Stimulated activated CD8-positive, alpha-beta memory T cell treated with anti-CD3 and anti-CD28 coated beads, Interleukin-4, amount 100 ng/mL, for 1 hour (primary cell): ENCODE measurements at places on chromosomes 13 and 19.

DNA sequence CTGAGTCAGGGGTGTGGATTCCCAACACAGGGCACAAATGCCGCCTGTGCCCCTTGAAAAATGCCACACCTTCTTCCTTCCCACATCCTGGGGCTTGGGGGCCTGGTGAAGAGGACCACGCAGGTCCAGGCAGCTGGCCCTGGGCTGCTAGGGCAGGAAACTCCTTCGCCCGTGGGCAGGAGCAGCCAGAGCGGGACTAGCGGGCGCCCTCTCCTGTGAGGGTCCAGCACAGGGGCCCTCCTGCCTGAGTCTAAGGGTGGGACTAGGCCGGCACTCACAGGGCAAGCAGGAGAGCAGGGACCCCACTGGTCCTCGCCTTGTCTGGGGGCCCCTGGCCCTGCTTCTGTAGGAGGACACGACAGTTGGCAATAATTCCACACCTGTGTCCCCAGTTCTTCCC is 7.5 kb upstream of the CEBPA start:
- no peak for DNase-seq

GRCh38 chr13:60000081-60000480 is 163.6 kb downstream of the DIAPH3 start:
- DNase-seq: no peak

- DNase-seq: no peak
Observed at GRCh38 chr13:59043016-59043415, 1120.7 kb downstream of the DIAPH3 start.

GRCh38 chr13:99359528-99359927 is 52.3 kb upstream of the GPR183 start:
- no peak for DNase-seq
